PC-9 (cell line): ENCODE measurements at places on chromosomes 7 and 10. TPM values are rescaled to one million over a fixed set of nuclear protein-coding genes. Genes with fewer than 3 reads are reported as not detected.

The ACBD7 gene
- total RNA-seq = 5.9 and 8.2 TPM in 2 replicates

- no peak for DNase-seq
These were observed 46.8 kb downstream of the INSYN2A start for GRCh38 chr10:127149501-127150081.

GRCh38 chr10:5344746-5345145 lies 20.0 kb upstream of the UCN3 start:
- DNase-seq = no peak

The MRLN gene
- not detected in 2 replicates for total RNA-seq

GRCh38 chr10:95517536-95518454 lies 43.4 kb downstream of the SORBS1 start:
- DNase-seq = peak; percentile 73

The MRC1 gene
- 0.07 TPM in 1 of 2 replicates, not detected in the other for total RNA-seq

GRCh38 chr7:155462163-155462735 lies 4.3 kb downstream of the EN2 start:
- no peak for DNase-seq

DNA sequence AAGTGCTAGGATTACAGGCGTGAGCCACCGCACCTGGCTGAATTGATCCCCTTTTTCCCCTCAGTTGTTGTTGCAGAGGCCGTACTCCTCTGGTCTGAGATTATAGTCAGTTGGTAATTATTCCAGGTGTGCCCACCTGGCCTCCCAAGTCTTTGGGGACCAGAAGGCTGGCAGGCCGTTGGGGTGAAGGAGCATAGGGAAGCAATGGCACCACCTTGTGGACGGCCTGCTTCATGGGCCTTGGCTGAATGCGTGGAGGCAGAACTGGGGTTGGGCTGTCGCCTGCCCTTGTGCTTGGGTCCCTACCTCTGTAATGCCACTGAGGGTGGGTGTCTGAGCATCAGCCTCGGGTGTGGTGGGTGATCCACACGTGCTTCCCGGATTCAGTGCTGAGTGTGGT lies 125.7 kb downstream of the RGS10 start:
- DNase-seq = peak; percentile 55

- no peak for DNase-seq
These were observed 54.1 kb upstream of the MKRN1 start for GRCh38 chr7:140533394-140533872.

DNA sequence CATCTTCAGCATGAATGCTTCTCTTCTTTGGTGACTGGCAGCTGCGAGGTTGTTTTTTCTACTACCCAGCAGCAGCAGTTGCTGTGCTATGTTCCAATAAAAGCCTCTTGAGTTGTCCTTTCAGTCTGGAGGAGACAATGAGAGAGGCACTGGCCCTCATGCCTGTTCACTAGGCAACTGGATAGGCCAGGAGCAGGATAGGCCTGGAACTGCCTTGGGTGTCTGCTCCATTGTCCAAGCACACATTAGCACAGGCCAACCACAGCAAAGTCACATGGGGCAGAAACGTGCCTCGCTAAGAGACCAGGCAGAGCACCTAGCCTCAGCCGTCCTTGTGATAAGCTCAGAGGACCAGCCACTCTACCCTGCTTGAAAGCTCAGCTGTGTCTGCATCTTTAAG lies 76.9 kb upstream of the PDCD4 start:
- no peak for DNase-seq

DNA sequence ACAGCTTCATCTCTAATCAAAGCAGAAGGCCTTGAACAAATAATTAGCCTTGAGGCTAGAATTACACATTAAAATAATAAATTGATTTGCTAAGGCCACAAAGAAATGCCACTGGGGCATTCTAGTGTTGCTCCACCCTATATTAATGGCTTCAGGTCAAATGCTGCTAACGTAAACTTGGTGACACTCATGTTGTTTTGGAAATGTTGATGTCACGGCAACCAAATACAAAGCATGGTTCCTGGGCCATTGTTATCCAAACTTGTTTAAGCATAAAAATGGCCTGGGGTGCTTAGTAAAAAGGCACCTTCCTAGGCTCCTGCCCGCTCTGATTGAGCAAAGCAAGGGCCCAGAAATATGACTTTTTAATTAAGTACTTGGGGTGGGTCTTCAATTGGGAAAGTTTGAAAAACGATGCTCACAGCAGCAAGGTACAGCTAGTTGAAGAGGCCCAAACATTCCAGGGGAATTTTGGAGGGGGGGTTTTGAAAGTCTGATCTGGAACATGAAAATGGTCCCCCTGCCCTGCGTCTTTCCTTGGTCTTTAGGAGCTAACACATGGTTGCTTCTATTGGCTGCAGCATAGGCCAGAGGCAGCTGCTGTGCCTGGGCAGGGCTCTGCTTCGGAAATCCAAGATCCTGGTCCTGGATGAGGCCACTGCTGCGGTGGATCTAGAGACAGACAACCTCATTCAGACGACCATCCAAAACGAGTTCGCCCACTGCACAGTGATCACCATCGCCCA lies 67.8 kb downstream of the ABCC2 start:
- no peak for DNase-seq

DNA sequence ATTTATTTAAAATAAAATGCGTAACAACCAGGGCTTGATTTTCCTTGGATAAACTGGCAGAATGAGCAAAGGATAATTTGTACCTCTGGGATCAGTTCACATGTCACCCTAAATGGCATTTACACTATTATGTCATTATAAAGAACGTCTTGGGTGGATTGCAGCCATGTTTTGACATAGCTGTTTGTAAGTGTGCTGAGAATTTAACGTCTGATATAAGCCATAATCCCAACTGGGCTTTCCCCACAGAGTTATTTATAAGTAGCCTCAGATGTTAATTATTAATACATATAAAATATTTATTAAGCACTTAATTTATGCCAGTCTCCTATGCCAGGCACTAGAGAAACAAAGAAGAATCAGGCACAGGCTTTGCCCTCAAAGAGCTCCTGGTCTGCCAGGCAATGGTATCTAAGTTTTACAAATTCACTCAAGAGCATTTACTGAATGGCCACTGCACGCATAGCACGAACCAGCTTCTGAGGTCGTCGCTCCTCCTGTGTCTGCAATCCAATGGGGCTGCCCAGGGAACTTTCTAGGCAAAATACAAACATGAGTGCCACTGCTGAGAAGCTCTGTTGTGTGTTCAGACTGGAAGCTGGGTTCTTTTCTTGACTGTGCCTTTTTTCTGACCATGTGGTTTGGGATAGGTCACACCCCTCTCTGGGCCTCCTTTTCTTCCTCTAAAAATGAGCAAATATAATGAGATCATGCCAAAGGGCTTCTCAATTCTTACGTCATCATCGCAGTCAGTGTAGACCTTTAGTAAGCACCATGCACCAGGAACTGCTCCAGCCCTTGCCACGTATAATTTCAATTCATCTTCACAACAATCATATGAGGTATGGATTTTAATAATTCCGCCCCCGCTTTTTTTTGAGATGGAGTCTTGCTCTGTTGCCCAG lies 11.3 kb upstream of the CTBP2 start:
- no peak for DNase-seq

- DNase-seq = no peak
These were observed 21.2 kb downstream of the PDE1C start for GRCh38 chr7:32048970-32049491.

DNA sequence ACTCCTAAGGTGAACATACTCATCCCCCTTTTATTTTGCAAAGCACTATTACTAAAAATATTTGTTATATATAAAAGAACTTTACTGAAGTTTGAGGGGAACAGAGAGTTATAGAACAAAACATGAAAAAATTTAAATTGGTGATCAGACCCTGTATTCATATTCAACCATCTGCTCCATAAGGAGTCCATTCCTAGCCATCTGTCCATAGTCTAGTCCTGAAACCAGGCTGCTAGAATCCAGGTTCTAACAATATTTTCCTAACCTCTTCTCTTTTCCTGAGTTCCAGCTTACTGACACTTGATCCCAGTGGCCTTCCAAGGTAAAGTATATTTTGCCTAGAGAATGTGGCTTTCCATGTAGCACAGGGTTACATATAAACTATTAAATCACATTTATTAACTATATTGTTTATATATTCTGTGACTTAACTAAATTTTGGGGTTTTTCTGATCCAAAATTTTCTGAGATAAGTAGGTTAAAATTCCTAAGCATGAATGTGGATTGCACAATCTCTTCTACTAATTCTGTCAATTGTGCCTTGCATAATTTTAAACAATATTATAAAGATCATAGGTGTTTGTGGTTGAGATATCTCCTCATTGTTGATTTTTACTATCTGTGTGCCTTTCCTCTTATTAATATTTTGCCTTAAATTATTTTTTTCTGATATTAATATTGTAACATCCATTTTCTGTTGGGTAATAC lies 137.6 kb upstream of the MAGI2 start:
- DNase-seq = no peak

GRCh38 chr7:111990643-111991042 lies 215.6 kb downstream of the DOCK4 start:
- DNase-seq = no peak

DNA sequence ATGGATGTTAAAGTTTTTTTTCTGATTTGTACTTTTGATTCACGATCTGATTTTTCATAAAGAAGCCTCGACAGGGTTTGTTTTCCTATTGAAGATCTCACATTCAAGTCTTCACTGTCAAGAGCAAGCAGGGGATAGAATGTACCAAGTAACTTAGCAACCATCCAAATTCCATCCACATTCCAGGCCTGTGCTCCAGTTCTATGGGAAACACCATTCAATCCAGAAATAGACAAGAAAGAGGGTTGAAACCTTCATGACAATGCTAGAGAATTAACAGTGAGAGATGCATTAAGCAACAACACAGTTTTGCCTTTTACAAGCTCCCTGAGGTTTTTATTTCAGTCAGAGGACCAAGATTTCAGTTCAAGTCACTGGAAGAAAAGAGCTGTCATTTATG lies 300.2 kb downstream of the NEBL start:
- no peak for DNase-seq

GRCh38 chr7:44486693-44487092 lies 3.8 kb downstream of the NUDCD3 start:
- peak; percentile 50 for DNase-seq

The TMEM176B gene
- total RNA-seq = 1.9 and 2.3 TPM in 2 replicates

The SPDYE1 gene
- not detected in 2 replicates for total RNA-seq

DNA sequence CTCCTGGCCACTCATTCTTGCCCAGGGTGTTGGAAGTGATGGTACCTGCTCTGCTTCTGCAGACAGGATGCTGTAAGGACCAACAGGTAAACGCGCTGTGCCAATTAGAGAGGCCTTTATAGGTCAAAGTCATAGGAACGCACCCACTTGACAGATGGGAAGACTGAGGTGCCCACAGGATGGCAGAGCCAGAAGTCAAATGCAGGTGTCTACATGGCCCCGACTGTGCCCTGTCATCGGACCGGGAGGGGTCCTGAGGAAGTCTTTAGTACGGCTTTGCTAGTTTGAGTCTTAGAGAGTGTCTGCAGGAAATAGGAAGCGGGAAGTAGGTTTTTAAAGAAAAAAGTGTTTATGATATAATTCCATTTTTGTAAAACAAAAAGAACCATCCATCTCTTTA lies 57.3 kb downstream of the HK1 start:
- no peak for DNase-seq

The EXOSC1 gene
- total RNA-seq = 25.4 and 27.0 TPM in 2 replicates

DNA sequence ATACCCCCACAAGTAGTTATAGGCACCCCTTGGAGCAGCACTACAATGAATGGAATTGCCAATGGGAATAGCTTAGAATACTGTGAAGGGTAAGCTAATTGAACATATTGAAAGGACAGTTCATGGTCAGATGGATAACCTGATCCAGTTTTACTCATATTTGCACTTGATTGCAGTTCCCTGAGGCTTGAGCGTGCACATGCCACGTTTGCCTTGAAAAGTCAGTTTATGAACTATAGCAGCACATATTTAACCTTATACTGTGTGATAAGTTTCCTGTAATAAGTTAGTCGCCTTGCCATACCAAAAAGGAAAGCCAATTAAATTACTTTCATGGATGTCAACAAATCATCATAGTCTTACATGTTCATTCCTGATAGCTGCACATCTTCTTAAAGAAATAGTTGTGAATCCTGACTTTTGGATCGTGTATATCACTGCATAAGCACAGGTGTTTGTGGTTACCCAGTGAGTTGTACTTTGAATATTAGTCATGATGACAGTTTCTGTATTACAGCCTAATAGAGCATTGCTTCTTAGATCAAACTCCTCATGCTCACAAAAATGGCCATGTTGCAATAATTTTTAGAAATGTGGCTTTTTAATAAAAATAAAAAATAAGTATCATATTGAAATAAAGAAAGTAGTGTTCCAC lies 21.6 kb downstream of the DNTT start:
- DNase-seq = no peak

The FAM237B gene
- total RNA-seq = not detected in 2 replicates

The ZNF467 gene
- 6.6 and 10.3 TPM in 2 replicates for total RNA-seq

The SEC24C gene
- 83.1 and 105 TPM in 2 replicates for total RNA-seq

GRCh38 chr10:100509241-100509840 lies 10.3 kb downstream of the SEC31B start:
- DNase-seq = no peak

GRCh38 chr7:81902536-81902935 lies 132.7 kb upstream of the HGF start:
- DNase-seq = no peak

DNA sequence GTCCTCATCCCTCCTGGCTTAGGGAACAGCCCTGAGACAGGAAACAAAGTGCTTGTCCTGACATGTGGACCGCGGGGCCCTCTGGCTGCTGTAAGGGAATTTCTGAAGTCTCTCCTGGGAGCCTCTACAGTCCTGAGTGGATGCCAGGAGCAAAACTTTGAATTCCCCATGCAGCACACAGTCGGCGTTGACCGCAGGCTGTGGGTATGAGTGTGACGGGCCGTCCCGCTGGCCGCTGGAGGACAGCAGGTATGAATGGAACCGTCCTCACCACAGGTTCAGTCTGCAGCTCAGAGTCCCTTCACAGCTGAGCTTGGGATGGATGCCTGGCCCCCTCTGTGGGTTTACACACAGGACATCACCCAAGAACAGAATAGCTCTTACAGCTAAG lies 94.9 kb downstream of the GPR26 start:
- DNase-seq = no peak

GRCh38 chr10:104923501-104923900 lies 282.4 kb downstream of the SORCS3 start:
- no peak for DNase-seq

The ACADSB gene
- 7.3 and 12.8 TPM in 2 replicates for total RNA-seq

The CABCOCO1 gene
- total RNA-seq = not detected in 2 replicates

The WEE2 gene
- total RNA-seq = not detected in 2 replicates

The PLEKHS1 gene
- 2.9 and 4.9 TPM in 2 replicates for total RNA-seq
